ENCODE measurements at places on chromosomes 16 and 17.

DNA sequence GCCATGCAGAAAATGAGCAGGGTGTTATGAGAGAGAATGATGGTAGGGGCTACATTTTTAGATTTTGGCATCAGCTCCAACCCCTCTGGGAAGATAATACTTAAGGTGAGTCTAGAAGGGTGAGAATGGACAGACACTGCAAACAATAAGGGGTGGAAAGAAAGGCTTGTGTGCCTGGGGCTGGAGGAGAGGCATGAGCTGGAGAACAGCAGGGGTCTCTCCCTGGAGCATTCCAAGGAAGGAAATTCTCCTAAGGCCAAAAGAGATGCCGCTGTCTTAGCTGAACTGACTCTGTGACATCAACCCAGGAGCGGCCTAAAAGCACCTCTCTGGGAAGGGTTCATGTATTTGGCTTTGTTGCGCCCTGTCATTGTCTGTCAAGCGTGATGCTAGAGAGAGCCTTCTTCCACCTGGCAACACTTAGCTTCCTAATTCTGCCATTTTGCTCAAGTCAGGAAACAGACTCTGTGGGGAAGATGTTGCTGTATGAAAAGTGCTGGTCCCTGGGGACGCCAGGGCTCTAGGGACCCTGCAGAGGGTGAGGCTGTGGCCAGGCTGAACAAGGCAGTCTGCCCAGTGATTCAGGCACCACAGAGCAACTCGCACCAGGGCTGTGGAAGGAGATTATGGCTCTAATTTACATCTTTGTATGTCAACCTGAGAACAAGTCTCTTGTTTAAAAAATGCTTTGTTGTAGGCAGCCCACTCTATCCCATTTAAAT lies 225.7 kb downstream of the CBLN1 start:
- no peak for DNase-seq

- no peak for DNase-seq
These were observed 6.5 kb upstream of the SDK2 start for GRCh38 chr17:73650617-73651200.

DNA sequence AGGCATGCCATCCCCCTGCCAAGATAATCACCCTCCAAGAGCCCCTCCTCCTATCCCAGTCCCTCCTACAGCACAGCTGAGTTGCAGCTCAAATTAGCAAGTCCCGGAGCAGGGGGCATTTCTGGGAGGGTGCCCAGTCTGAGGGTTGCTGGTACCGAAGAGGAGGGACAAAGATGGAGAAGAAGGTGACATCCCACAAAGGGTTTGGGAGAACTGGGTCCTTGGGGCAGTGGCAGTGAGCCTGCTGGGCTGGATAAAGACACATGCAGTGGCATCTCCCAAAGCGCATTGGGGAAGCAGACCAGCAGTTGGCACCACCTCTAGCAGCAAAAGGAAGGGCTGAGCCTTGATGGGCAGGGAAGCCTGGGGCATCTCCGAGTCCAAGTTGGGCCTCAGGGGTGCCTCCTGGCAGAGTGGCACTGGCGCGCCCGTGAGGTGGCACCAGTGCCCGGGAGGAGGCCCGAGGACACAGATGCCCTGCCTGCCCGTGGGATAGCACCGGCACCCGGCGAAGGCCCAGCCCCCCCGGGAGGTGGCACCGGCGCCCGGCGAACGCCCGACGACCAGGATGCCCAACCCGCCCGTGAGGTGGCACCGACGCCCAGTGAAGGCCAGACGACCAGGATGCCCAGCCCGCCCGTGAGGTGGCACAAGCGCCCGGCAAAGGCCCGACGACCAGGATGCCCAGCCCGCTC lies 622 bp downstream of the TOM1L2 start:
- DNase-seq = no peak

- no peak for DNase-seq
These were observed 31.9 kb downstream of the GRIN2C start for GRCh38 chr17:74827800-74828199.

GRCh38 chr16:15960124-15960971 lies 10.9 kb downstream of the ABCC1 start:
- no peak for DNase-seq

DNA sequence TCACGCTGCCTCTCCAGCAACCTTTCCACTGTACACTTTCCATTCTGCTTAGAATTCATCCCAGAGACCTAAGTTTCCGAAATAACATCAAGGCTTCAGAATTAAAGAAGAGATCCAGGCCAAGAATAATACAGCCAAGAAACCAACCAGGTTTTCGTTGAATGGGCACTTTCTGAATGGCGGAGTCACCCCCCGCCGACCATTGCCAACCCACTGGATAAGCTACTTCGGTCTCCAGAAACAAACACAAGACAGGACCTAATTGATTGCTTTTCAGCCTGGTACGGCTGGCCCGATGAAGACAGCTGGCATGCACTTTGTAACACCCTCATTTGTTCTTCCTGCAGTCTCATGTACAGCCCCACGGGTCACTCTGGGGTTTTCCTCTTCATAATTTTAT lies 308.1 kb upstream of the ZFHX3 start:
- no peak for DNase-seq

Data from SW 1271 (cell line).